Temporal lobe (tissue), 4 donors: ENCODE measurements at places on chromosomes 1 and 21. TPM values are rescaled to one million over a fixed set of nuclear protein-coding genes. Genes with fewer than 3 reads are reported as not detected.

SLC25A33 gene
- total RNA-seq: 4.9 TPM

DMRTA2 gene
- 3.2 TPM for total RNA-seq

RPE65 gene
- total RNA-seq: under 0.01 TPM

MACF1 gene
- total RNA-seq: 386 TPM

FCER1A gene
- under 0.01 TPM for total RNA-seq

SLAMF6 gene
- not detected for total RNA-seq

TAS1R1 gene
- total RNA-seq: not detected

CD48 gene
- total RNA-seq: not detected

KHDC4 gene
- total RNA-seq: 24.8 TPM

SLX9 gene
- total RNA-seq: 8.4 TPM

IKBKE gene
- total RNA-seq: 0.98 TPM

MFSD2A gene
- 18.7 TPM for total RNA-seq

NES gene
- total RNA-seq: 47.2 TPM
